ENCODE measurements at places on chromosomes 12 and 14.

DNA sequence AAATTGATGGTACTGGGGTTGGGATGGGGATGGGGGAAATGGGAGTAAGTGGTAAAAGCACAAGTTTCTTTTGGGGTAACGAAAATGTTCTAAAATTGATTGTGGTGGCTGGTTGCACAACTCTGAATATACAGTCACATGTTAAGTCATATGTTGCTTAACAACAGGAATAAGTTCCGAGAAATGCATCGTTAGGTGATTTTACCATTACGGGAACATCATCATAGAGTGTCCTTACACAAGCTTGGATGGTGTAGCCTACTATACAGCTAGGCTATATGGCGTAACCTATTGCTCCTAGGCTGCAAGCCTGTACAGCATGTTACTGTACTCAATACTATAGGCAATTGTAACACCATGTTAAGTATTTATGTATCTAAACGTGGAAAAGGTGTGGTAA is 31.0 kb downstream of the ITGA7 start:
- DNase-seq: no peak

GRCh38 chr12:25993901-25994651 is 35.6 kb downstream of the RASSF8 start:
- peak; percentile 94 for DNase-seq

GRCh38 chr14:22509751-22510300 is 79.2 kb downstream of the DAD1 start:
- DNase-seq: no peak

DNA sequence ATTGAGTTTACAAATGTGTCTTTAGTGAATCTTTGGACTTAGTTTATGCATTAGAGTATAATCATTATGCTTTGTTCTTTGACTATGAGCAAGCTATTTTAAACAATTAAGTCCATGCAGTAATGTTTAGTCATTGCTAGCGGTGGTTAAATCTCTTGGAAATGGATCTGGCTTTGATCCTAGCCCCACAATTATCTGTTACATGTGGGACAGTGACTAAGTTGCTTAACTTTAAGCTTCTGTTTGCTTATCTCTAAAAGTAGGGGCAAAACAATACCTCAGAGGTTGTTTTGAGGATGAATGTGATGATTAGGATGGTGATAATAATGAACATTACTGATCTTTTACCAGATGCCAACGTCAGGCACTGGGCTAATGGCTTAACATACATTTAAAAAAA is 124.2 kb downstream of the NPAS3 start:
- peak; percentile 3 for DNase-seq

DNA sequence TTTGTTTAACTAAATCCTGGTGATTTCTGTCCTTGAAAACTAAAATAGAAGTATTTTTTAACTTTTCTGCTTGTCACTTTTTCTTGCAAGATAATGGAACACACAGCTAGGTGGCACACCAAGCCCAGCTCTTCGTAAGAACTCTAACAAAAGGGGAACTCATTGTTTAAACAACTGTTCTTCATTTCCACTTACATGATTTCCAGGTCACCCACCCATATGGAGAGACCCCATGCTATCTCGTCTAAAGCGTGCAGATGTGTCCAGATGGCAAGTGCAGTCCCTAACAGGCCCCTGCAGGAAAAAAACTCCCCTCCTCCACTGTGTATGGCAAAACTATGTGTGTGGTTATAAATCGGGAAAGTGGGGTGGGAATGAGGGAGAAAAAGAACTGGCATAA is 43.3 kb upstream of the NT5DC3 start:
- no peak for DNase-seq

- DNase-seq: no peak
Observed at GRCh38 chr12:27732281-27732680, 21.6 kb downstream of the MRPS35 start.

GRCh38 chr12:8052679-8053078 is 13.5 kb downstream of the C3AR1 start:
- no peak for DNase-seq

DNA sequence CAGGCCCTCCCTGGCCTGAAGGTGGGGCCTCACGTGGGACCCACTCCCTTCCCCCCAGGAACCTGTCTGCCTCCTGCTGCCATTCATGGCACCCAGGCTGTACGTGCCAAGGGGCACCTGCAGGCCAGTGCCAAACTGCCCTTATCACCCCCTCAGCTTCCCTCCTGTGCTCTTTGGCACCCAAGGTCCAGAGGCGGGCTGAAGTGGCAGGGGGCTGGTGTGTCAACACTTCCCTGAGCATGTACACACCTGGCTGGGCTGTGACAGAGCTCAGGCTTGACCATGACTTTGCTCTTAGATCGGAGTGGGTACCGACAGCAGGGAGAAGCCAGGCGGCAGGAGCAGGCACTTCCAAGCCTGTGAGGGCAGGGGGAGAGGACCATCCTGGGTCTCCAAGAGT is 41.6 kb downstream of the HSD17B6 start:
- no peak for DNase-seq

- no peak for DNase-seq
Observed at GRCh38 chr12:115541891-115542421, 735.5 kb downstream of the MED13L start.

- no peak for DNase-seq
Observed at GRCh38 chr14:104462651-104463630, 116.6 kb upstream of the C14orf180 start.

- DNase-seq: no peak
Observed at GRCh38 chr14:100473249-100473648, 114.0 kb downstream of the BEGAIN start.

- DNase-seq: no peak
Observed at GRCh38 chr12:104579718-104580495, 123.2 kb downstream of the CHST11 start.

DNA sequence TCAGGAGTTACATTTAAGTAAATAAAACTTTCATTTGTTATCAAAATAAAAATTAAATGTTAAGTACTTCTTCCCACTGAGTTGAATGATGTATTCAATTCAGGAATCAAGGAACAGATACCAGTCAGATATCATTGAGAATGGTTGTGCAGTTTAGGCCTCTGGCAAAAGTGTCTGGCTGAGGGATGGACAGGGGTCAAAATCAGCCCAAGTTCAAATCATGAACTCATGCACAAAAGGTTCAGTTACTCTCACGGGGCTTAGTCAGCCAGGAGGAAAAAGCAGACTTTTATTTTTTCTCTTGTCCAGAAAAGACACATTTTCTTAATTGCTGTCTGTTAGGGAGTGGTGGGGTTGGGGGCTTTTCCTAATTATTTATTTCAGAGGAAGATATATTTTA is 166.3 kb downstream of the RASSF9 start:
- no peak for DNase-seq

GRCh38 chr12:52372216-52373154 is 5.2 kb upstream of the KRT85 start:
- DNase-seq: peak; percentile 36

- no peak for DNase-seq
Observed at GRCh38 chr14:106436310-106436905, 910.0 kb downstream of the TMEM121 start.

DNA sequence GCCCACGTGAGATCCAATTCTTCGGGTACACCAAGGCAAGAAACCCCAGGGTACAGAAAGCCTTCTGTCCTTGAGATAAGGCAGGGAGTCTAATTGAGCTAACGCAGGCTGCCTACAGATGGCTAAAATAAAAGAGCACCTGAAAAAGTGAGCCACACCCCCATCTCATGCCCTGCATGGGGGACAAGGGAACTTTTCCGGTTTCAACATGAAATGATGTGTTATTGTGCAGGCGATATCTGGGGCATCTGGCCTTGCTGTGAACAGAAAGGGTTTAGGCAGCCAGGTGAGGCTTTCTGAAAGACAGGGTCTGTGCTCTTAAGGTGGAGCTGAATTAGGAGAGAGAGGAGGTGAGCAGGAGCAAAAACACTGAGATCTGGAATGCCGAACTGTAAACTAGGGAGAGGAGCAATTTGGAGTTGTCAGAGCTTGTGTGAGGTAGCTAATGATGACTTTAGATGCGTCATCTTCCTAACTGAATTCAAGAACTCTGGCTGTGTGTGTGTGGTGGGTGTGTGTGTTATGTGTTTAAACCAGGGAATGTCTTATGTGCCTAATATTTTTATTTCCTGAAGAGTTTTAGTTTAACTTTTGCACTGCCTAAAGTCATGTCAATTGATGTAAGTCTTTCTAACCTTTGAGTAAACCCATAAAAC is 20.1 kb upstream of the LDHB start:
- DNase-seq: no peak

DNA sequence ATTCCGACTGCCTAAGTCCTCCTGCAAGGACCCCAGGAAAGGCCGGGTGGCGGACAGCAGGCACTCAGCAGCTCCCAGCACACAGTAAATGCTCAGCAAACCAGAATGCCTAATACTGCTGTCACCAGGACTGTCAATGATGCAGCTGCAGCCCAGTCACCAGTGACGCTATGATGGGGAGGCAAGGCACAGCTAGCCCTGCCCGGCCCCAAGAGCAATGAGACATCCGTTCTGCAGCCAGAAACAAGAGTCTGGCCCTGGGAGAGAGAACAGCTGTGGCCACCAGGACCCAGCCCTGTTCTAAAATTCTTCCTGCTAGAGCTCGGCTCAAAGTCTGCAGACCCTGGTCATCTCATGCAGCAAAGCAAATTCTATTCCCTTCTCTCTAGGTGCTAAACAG is 69.8 kb downstream of the NCOR2 start:
- peak; percentile 77 for DNase-seq

DNA sequence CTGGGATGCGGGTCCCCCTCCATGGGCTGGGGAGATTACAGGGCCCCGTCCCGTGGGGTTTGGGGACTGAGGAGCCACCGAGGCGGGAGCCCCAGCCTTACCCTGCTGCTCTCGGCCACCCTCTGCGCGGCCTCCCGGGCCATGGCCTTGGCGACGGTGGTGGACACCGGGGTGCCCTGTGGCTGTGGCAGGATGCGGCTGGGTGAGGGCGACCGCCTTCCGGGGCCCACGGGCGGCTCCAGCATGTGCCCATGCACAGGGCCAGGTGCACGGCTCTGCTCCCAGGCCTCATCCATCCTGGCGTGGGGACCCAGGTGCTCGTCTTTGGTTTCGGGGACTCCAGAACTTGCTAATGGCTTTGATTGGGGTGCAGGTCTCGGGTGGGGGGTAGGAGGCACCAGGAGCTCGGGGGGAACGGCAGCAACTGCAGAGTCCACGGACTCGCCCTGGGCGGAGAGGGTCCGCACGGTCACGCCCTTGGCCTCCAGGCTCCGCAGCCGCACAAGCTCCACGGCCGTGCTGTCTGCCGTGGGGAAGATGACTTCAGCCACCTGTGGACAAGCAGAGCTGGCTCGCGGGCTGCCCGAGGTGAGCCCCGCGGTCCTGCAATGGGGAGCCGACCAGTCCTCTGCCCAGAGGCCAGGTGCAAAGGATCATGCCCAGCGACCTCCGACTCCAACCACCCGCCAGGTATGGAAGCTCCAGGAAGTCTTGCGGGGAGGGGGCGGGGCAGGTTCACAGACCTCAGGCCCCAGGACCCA is 99.2 kb downstream of the PIWIL1 start:
- no peak for DNase-seq

DNA sequence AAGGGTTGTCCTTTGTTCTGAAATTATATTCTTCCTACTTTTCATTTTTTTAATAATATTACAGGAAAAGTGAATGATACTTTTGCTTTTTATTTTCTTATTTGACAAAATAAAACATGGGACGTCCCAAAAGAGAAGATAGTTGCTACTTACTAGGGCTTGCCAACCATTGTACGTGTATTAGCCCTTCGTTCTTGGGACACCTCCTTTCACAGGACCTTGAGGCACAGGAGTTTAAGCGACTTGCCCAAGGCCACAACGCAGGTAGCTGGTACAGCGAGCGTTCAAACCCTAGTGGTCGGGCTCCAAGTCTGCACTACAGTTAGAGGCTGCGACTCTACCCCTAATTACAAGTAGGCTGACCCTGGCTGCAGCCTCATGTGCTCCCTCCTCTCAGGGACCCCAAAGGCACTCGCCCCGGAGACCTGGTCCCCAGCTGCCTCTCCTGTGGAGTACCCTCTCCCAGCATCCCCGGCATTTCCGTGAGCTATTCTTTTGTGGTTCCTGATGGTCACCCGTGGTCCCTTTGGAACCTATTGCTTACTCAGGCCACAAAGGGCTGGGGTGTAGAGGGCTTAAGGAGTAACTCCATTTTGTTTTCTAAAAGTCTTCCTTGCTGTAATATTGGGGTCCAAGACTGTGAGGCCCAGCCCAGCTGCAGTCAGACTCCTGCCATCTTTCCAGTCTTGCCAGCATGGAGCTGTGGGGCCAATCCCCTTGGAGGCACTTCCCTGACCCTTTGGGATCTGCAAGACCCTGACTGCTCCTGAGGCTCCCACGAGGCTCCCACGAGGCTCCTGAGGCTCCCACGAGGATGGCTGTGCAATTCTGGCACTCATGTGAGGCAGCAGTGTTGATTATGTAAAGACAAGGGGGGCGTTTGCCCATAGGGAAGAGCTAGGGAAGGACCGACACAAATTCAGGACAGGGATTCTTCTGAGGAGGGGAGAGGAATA is 49.7 kb downstream of the IQSEC3 start:
- DNase-seq: no peak

DNA sequence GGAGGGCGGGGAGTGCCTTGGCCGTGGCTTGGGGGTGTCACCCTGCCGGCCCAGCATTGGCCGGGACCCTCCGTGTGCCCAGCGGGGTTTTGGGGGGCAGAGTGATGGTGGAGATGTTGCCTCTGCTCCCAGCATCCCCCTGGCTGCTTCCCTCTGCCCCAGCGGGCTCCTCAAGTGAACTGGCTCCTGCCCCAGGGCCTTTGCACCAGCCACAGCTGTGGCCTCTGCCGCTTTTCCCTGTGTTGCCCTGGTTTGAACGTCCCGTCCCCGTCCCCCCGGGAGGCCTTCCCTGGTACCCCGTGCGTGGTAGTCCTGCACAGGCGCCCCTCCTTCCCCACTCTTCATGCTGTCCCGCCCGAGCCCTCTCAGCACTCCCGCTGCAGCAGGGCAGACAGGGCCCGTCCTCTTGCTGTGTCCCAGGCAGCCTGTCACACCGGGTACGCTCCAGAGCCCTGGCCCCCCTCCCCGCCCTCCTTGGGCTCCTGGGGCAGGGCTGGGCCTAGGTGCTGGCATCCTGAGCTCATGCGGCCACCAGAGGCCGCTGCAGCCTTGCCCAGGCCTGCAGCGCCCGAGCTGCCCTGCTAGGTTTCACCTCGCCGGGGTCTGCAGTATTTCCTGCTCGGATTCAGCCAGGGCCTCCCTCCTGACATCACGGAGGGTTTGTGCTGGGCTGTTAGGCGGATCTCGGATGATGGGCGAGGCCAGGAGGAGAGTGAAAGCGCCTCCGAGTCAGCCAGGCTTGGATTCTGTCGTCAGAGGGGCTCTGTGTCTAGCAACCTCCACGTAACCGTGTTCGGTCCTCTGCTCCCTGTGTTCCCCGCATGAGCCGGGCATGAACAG is 9.5 kb downstream of the NOC4L start:
- DNase-seq: no peak
